ENCODE measurements at places on chromosomes 4 and X.
A peak's percentile ranks its signal among the peaks of the same experiment; 100 is the strongest.

GRCh38 chr4:38154681-38155588, 194.7 kb downstream of the PTTG2 start:
- DNase-seq = no peak

- DNase-seq = no peak
Observed at GRCh38 chr4:151887816-151888180, 127.0 kb upstream of the GATB start.

GRCh38 chr4:176492646-176493302, 173.0 kb downstream of the SPCS3 start:
- no peak for DNase-seq

DNA sequence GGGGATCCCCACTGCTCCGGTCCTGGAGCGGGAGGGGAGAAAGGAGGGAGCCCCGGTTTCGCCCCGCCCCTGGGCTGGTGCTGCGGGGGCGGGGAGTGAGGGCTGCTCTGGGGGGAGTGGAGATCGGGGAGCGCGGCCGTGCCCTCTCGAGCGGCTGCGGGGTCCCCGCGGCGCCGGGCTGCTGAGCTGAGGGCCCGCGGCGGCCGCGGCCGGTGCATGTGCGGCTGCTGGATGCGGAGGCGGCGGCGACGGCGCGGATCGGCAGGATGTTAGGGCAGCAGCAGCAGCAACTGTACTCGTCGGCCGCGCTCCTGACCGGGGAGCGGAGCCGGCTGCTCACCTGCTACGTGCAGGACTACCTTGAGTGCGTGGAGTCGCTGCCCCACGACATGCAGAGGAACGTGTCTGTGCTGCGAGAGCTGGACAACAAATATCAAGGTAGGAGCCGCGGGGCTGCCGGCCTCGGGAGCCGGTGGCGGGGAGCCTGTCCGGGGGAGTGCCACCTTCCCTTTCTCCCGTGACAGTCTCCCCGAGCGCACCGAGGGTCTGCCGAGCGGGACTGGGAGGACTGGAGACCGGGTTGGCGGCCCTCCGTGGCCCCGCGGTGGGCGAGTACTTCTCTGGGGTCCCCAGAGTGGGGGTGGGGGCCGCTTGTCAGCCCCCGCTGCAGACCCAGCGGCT, at the start of gene ING2:
Gene ING2, plus strand, starts transcription at position 129 of the 681 bp plus-strand sequence. Its CDS starts 138 bp downstream, at position 267.
- DNase-seq = no peak

- peak; percentile 52 for DNase-seq
Observed at GRCh38 chr4:180832073-180832472, 1411.1 kb upstream of the TENM3 start.

Measured in SJSA1 (cell line).